ENCODE measurements at places on chromosomes 3 and 15.

DNA sequence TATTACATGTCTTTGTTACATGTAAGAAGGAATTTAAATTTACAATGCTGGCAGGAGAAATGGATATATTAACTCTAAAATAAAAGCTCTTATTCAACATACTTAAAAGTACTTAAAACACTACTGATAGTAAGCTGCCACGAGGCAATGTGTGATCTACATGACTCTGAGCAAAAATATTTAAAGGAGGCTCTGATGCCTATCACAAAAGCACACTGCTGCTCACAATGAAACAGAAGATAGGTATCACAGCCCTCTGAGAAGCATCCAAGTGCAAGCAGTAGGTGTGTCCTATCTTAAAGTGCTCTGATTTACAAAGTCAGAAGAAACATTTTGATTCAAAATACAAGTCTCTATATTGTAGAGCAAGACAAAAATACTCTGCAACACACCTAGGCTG, 371.2 kb upstream of the WNT5A start:
- DNase-seq: no peak

DNA sequence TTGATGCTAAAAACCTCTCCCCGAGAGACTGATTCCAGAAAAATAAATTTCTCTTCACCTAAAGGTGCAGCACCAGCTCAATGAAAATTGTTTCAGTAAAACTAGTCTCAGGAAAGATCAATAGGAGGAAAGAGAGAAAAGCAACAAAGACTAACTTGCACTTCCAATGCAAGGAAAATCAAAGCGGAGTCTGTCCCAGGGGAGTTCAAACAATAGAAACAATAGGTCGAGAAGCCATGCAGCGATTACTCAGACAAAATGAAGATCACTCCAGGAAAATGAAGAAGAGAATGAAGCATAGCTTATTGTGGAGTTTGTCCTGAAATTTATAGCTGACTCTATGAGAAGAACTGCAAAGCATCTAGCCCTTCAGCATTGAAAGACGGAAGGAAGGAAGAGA, 105.1 kb upstream of the FRMD4B start:
- no peak for DNase-seq

DNA sequence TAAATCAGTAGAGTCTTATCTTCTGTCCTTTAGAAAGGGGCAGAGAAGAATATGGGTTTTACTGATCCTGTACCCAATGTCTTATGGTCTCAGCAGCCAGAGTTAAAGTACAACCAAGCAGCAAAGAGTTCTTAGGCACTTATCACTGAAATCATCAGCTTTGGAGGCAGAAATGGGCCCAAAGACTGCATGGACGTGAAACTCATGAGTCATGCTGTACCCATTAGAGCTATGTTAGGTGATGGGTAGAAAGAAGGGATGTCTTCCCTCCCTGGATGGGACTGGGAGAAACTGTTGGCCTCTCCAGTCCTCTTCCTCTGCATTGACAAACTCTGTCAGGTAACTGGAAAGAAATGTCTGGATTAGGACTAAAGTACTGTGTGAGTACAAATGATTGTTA, 63.4 kb downstream of the EOMES start:
- no peak for DNase-seq

DNA sequence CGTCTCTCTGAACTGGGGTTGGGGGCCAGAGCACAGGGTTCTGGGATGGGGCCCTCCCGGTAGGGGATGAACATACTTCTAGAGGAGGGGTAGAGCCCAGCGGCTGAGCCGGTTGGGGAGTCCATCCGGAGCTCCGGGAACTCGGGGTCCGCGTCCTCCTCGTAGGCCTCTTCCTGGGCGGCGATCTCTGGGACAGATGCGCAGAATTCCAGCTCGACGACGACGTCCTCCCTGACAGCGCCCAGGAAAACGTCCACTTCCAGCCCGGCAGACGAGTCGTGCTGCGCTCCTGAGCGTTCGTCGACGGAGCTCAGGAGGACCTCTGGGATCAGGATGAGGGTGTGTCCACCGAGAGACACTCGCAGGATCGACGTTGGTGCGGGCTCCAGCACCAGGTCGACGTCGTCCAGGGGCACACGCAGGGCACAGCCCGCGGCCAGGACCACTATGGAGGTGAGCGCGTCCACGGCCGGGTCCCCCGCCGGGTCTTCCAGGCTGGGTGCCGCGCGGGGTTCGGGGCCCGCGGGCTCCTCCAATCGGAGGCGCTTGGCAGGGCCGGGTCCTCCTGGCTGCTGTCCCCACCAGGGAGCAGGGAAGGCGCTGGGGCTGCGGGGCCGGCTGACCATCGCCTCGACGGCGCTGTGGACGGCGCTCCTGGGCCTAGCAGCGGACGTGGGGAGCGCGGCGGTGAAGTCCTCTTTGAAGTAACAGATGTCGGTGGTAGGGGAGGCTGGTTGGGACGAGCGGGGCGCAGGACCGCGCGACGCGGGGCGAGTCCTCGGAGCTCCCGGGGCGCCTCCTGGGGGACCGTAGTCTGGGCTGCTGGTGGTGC, 474 bp downstream of the PRR23B start:
- no peak for DNase-seq

DNA sequence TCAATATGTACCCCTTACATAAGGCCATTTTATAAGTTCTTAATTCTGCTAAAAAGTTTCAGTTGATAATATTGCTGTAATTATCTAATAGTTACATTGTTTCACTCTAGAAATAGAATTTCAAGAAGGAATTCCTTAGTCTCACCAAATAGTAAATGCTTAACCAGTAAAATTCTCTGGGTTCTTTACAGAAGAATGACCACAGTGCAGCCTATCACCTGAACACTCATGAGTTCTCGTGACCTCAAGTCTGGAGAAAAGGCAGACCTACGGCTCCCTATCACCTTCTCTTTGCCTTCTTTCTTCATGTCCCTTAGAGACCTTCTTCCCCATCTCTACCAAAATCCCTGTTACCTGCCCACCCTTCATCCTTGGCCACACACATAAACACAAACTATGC, 30.9 kb downstream of the CCDC191 start:
- DNase-seq: no peak

GRCh38 chr3:50003216-50003615, 63.3 kb downstream of the RBM6 start:
- DNase-seq: no peak

DNA sequence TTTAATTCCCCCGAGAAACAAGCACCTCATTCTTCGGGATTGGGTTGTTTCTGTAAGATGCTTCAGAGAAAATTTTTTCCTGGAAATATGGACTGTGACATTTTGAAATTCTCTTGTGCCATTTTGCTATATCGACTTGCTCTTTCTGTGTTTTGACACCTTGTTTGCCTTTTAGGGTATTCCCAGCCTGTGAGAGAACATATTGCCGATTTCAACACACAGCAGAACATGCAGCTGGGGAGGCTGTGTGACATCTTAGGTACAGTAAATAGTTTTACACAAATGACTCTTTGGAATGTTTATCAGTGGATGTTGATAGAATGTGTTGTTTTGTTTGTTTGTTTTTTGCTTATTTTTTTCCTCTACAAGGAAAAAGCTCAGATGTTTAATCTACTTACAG, 130.2 kb downstream of the IQCH start:
- no peak for DNase-seq

DNA sequence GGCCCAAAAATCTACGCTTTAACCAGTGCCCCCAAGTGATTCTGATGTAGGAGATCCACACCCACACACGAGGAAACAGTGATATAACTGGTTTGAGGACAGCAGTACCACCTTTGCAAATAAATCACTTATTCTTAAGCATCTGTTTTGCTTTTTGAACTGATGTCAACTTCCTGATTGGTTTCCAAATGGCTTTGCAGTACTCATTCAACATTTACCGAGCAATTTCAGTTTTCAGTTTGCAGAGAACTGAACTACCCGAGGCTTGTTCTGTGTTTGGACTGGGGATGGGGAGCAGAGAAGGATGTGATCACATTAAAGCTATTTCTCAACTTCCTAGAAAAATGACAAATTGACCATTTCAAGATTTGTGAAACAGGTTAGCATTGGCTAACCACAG, 1.1 kb upstream of the GYG1 start:
- DNase-seq: no peak

GRCh38 chr15:82986442-82986780, 401 bp downstream of the RAMAC start:
- DNase-seq: no peak

DNA sequence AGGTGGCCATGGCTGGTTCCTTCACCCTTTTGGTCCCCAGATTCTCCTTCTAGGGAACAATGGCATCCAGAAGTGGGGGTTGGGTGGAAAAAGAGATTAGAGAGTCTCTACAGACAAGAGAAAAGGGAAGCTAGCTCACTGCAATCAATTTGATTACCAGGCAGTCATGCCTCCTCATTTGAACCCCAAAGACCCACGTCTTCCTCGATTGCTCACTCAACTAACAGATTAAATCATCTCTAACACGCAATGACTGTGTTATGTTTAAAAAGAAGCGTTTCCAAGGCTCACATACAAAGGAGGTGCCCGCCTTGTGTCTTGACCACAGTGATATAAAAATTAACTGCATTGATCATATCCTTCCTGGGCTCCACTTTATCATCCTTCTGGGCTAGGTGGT, 57.6 kb downstream of the BHLHE40 start:
- no peak for DNase-seq

DNA sequence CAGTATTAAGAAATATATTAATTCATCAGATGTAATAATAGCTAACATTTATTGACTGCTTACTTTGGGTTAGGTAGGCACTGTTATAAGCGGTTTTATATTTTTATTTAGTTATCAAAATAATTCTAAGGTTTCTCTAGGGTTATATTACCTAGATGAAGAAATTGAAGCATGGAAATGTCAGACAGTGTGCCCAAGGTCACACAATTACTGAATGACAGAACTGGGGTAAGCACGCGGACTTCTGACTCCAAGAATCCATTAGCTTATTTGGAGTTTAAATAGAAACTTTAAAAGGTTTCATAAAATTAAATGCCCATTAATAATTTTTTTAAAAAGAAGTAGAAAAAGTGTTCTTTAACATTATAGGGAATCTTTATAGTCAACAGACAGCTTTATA, 74.3 kb downstream of the CALML4 start:
- DNase-seq: no peak

GRCh38 chr3:77506384-77506783, 466.5 kb downstream of the ROBO2 start:
- no peak for DNase-seq

- DNase-seq: no peak
Measured at GRCh38 chr3:45417930-45418847, 29.8 kb downstream of the LARS2 start.

DNA sequence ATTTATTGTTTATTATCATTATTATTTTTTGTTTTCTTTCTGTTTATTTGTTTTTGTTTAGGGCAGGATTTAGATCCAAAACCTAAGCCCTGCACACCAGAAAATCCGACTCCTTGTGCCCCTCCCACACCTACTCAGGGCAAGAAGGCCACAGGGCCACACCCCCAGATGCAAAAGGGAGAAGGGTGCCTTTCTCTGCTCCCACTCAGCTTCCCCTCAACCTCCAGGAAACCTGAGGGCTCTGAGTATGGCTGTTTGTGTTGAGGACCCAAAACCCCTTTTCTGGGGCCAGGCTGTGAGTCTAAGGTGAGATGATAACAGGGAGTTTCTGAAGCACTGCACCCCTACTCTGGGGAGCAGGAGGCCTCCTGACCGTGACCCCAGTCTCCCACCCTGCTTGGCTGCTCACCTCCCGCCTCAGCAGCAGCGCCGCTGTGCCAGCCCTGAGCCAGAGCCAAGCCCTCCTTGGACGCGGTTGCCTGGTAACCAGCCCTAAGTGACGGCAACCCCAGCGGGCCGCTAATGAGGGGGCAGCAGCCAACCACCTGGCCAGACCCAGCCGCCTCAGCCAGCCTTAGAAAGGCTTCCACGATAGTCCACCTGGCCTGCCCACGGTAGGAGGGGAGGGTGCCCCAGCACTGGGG, 6.4 kb upstream of the C15orf39 start:
- DNase-seq: no peak

- no peak for DNase-seq
Measured at GRCh38 chr3:171442184-171442583, 18.0 kb downstream of the TNIK start.

GRCh38 chr3:124627501-124627908, 102.7 kb upstream of the UMPS start:
- DNase-seq: no peak

GRCh38 chr3:108088146-108088545, 2.7 kb downstream of the CD47 start:
- no peak for DNase-seq

- DNase-seq: no peak
Measured at GRCh38 chr15:67137951-67138848, 72.8 kb downstream of the SMAD3 start.

DNA sequence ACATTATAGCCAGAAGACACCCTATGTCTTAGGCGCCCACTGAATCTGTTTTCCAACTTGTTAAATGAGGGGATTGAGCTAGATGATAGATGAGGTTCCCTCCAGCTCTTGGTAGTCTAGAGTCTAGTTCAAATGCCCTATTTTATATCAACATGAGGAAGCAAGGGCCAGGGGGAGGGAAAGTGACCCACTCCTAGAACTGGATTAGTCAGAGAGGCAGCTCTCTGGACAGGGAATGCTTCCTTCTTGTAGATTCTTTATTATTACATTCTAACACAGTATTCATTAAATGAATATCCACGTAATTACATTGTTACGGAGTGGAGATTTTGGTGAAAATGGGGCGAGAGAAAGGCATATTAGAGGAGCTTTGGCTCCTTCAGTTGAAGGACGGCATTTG, 89.5 kb downstream of the RAD18 start:
- DNase-seq: no peak

- DNase-seq: no peak
Measured at GRCh38 chr3:150653110-150653561, 50.0 kb downstream of the SELENOT start.

DNA sequence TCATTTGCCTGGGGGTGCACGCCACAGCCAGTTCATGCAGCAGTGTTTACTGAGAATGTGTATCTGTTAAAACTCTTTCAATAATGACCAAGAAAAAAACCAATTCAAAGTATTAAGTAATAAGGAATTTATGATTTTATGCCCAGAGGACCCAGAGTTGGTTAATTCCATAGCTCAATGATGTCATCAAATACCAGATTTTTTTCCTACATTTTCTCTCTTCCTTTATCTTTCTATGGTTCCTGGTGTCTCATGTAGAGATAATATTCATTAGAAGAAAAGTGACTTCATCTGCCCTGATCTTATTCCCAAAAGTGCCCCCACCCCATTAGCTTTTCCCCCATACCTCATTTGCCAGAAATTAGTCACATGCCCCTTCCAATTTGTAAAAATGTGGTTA, 44.6 kb upstream of the LMCD1 start:
- DNase-seq: no peak

GRCh38 chr3:165459111-165459510, 262.9 kb upstream of the SLITRK3 start:
- no peak for DNase-seq

- no peak for DNase-seq
Measured at GRCh38 chr3:24460974-24461373, 33.7 kb downstream of the THRB start.
